ENCODE measurements at places on chromosomes 16 and 17.

GRCh38 chr16:87635541-87636049 is 33.3 kb downstream of the JPH3 start:
- DNase-seq: peak; percentile 1

DNA sequence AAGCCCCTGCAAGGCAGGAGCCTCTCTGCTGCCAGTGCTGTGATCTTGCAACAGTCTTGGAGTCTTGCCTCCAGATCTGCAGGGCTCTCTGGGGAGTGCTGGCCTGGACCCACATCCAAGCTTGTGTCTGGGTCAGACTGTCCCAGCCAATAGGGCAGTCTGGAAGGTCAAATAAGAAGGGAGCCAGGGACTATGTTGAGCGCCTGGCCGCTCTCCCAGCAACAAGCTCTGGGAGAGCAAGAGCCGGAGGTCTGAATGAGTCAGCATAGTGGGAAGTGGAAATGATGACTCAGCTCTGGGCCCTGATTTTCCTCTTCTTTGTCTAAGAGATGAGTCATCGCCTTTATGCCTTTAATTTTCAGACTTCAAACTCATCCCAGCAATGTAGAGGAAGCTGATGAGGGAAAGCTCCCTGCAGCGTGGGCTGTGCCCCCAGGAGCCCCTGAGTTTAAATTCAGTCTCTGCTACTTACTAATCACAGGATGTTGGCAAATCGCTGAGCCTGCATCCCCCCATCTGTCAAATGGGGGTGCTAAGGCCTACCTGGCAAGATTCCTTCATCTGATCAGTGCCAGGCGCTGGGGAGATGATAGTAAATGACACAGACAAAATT is 43.6 kb upstream of the HAPSTR1 start:
- DNase-seq: no peak

- no peak for DNase-seq
Measured at GRCh38 chr16:12617401-12617819, 186.3 kb downstream of the CPPED1 start.

DNA sequence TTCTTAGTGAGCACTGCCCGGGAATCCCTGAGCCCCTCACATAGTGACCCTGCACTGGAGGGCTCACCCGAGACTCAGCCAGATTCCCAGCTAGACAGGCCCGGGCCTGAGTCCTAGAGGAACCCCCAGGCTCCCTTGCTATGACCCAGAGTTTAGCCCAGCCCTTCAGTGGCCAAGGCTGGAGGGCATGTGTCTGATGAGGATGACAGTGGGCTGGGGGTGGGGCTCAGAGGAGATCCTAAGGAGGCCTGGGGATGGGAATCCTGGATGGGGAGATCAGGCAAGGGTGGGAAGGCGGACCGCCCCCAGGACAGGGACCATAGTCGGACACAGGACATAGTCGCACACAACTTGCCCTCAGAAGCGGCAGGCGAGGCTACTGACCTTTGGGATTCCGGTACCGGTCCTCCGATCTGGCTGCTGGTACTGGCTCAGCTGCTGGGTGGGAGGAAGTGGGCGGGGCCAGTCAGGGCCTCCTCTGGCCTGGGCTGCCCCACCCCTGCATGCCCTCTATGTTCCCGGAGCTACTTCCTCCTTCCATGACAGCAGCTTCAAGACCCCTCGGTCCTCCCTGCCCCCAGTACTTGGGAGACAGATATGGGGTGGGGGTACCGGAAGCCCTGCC is 1.1 kb downstream of the CD79B start:
- DNase-seq: no peak

GRCh38 chr16:1642148-1642547 is 30.0 kb downstream of the CRAMP1 start:
- no peak for DNase-seq

- no peak for DNase-seq
Measured at GRCh38 chr17:66981983-66982508, 17.5 kb downstream of the CACNG4 start.

GRCh38 chr17:39794249-39794970 is 56.7 kb downstream of the GRB7 start:
- peak; percentile 68 for DNase-seq

- DNase-seq: no peak
Measured at GRCh38 chr16:10497132-10498101, 83.0 kb downstream of the EMP2 start.

DNA sequence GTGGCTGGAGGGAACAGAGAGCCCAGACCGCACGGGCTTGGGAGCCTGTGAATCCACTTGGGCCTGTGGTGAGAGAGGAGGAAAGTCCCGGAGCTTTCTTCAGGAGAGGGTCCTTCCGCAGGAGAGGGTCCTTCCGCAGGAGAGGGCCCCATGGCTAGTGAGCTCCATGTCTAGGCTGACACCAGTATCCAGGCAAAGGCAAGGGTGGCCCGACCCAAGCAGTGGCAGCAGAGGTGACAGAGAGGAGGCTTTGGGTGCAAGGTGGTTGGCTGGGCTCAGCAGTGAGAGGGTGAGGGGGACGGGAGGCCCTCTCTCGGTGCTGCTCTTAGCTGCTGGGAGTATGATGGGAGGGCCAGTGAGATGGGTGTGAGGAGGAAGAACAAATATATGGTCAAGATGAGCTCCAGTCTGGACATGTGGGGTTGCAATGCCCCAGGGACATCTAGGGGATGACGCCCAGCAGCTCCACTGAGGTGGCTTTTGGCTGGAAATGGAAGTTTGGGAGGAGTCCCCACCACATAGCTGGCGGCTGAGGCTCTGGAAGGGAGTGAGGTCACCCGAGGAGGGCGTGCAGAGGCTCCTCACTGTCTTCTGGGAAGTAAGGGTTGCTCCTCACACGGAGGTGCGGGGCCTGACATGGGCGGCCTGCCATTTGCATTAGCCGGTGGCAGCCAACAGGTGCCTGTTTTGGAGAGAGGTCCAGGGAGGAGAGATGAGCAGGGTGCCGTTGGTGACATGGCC is 2.3 kb upstream of the HSD3B7 start:
- DNase-seq: no peak

- no peak for DNase-seq
Measured at GRCh38 chr17:7326186-7326585, 2.9 kb downstream of the NEURL4 start.

DNA sequence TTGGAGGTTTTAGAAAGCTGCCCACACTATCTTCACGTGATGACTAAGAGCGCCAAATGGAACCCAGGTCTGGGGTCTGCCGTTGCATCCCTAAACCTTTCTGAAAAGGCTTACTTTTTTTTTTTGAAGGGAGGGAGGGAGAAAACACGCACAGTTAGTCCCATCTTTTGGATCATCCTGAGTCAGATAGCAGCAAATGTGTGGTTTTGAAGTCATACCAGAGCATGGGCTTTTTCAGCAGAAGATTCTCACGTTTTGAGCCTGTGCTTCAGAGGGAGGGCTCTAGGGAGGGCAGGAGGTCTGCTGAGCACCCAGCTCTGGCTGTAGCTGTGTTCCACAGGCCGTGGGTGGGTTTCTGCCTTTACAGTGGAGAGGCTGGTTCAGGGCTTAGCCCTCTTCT is 194.7 kb downstream of the SNX29 start:
- no peak for DNase-seq

GRCh38 chr16:1461146-1461545 is 13.7 kb downstream of the CLCN7 start:
- DNase-seq: no peak

DNA sequence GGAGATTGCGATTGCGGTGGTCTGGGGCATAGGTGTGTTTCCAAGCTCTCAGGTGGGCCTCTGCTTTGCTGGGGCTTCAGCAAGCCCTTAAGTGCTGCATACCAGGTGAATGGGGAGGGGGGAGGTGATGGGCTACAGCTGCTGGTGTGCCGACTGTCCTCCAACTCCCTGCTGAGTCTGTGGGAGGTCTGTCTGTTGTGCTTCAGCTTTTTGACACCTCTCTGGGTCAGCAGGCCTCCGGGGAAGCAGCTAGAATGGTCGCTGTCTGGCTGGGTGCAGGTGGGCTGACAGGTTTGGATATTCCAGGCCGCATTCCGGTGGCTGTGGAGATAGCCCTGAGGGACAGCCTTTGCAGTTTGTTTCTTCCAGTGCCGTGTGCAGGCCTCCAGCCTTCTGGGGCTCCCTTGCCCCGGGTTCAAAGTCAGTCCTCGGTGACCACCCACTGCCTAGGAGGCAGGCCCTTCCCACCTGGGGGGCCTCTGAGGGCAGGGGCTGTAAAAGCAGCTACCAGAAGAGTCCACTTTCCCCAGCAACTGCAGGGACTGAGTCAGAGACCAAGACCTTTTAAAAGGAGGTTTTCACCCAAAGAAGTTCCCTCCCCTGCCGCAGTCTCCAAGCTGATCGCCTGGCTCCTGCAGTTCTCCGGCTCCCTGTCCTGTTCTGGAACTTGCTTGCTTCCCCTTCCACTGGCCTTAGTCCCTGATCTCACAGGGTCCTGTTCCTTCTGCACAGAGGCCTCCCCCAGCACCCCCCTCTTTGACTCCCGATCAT is 2.0 kb upstream of the TTYH2 start:
- DNase-seq: no peak

GRCh38 chr17:27573548-27573947 is 57.4 kb upstream of the LGALS9 start:
- DNase-seq: no peak

DNA sequence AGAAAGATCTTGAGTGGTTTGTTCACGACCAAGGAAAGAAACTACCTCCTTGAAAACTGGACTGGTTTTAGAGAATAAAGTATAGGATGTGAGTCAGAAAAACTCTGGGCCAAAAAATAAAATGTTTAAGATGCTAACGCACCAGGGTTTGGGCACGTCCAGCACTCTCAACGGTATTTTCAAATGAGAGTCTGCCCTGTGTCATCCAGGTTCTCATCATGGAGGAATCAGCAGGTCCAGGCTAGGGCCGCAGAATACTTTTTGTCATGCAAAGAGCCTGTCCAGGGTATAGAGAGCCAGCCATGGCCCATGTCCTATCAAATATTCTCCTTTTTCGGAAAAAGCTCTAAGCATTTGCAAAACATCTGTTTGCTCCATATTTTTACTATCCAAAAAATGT is 2.4 kb downstream of the NXN start:
- DNase-seq: no peak

DNA sequence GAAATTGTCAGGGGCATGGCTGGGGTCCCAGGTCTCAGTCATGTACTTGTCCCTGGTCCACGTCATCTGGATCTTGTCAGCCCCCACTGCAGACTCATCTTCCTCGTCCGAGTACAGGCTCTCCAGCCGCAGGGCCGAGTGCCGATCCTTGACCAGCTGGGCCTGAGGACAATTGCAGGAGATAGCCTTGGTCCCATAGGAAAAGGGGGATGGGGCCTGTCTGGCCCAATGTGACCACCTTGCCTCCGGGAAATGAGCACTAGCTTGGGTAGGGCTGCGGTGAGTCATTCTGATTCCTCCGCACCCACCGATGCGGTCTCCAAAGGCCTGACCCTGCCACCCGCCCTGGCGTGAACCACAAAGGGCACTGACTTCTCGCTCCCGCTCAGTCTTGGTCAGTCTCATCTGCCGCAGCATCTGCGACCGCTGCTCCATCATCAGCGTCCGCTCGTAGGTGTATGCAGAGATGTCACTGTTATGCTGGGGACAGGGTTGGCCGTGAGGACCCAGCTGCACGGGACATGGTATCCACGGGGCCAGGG is 1.5 kb upstream of the LCAT start:
- no peak for DNase-seq

DNA sequence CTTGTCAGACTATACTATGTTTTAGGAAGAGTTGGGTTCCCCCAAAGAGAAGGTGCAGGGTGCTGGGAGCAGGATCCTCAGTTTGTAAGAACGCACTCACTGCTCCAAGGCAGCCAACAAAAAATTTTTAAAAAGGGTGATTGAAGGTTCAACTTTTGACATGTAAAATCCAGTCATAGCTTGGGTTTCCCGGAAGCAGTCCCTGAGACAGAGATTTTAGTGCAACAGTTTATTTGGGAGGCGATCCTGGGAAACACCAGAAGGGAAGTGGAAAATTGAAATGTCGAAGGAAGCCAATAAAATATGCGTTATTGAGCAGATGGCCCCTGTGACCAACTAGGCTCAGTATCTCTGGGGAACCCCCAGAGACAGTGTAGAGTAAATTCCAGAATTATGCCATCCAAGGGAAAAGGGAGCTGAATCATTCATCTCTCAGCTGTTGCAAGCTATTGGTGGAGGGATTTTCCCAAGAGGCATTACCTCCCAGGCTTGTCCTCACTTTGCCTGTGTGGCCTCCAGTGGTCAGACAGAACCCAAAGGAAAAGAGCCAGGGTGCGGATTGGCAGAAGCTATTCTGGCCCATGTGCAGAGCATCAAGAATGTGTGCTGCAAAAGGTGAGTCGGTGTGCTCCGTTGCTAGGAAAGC is 72.9 kb downstream of the HS3ST3B1 start:
- DNase-seq: no peak

Measured in NCI-H187 (cell line).